DND-41 (cell line): ENCODE measurements at places on chromosomes 13 and 19.

DNA sequence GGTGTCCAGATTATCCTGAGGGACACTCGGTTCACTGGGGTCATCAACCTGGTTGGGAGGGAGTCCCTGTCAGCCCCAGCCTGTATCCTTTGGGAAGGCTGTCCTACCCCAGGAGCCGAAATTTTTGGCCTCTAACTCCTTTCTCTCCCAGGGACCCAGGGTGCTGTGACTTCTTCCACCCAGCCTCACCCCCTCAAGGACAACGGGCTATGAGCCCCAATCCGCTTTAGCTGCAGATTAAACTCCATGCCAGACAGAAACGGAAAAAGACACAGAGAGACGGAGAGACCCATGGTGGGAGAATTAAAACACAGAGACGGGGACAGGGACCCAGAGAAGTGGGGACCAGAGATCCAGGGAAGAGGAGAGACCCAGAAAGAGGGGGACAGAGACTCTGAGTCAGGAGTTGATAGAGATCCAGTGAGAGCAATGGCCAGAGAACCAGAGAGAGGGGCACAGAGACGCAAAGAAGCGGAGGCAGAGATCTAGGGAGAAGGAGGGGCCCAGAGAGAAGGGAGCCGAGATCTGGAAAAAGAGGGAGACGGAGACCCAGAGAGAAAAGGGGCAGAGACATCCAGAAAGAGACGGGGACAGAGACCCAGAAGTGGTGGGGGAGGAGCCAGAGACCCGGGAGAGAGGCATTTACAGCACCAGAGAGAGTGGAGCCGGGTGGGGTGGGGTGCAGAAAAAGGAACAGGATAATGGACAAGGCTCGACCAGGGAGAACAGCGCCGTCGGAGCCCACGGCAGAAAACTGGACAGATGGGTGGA lies 703 bp downstream of the SLC17A7 start:
- H3K27me3 ChIP-seq, result peaks cover 25% of the 10 kb centered on the region
- H3K36me3 ChIP-seq, result no peaks in the 10 kb centered on the region
- no peak overlapping the region for H3K27ac ChIP-seq
- DNase-seq, result no peak

- H3K4me1 ChIP-seq, result no peaks in the 10 kb centered on the region
- no peak overlapping the region for H3K27ac ChIP-seq
- H3K27me3 ChIP-seq, result no peaks in the 10 kb centered on the region
Observed at GRCh38 chr19:18933297-18933696, 7.7 kb downstream of the HOMER3 start.

DNA sequence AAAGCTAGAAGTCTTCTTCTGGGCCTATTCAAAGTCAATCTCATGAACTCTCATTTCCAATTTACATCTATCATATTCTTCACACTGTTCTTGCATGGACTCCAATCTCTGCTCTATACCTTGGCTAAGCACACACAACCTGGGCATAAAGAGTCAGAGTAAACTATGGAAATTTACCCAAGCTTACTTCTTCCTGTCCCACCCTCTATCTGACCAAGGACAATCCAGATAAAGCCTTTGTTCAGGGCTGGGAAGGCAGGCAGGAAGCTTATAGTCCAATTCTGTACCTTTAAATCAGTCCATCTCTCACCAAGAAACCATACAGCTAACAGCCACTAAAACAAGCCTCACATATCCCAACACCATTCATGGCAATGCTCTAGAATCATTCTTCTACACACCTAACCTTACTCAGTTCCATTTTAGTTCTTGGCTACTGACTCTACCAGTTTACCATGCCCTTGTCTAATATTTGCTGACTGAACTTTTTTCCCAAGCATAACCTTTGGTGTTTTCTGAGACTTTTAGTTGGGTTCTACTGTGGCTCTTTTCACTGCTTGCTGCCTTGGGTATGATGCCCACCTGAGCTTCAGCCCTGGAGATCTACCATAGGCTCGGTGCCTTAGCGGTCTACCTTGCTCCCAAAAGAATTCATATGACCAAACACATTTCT lies 38.9 kb downstream of the N4BP2L2 start:
- H3K36me3 ChIP-seq, result no peaks in the 10 kb centered on the region
- H3K4me1 ChIP-seq, result no peaks in the 10 kb centered on the region
- no peak overlapping the region for H3K27ac ChIP-seq
- no peak overlapping the region for H3K4me3 ChIP-seq
- DNase-seq, result no peak

GRCh38 chr19:41161903-41162302 lies 31.1 kb upstream of the CYP2S1 start:
- H3K36me3 ChIP-seq, result no peaks in the 10 kb centered on the region
- H3K27ac ChIP-seq, result no peak overlapping the region

DNA sequence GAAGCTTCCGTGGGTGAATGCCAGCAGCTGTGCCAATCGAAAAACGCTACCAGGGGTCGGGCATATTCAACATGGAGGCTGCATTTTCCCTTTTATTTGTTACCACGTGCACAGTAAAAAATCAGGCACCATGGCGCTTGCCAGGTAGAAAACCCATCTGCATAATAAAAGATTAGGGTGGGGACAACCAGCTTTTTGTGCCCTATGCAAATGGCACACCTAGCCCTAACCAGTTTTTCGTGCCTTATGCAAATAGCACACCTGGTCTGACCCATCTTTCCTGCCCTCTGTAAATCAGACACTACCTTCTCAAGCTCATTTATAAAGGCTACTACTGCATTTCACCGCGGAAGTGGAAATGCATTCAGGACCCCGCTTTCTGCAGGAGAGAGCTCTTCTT lies 62.1 kb upstream of the FREM2 start:
- H3K27me3 ChIP-seq, result no peaks in the 10 kb centered on the region
- H3K36me3 ChIP-seq, result no peaks in the 10 kb centered on the region
- no peak overlapping the region for H3K4me3 ChIP-seq
- no peak overlapping the region for H3K27ac ChIP-seq

DNA sequence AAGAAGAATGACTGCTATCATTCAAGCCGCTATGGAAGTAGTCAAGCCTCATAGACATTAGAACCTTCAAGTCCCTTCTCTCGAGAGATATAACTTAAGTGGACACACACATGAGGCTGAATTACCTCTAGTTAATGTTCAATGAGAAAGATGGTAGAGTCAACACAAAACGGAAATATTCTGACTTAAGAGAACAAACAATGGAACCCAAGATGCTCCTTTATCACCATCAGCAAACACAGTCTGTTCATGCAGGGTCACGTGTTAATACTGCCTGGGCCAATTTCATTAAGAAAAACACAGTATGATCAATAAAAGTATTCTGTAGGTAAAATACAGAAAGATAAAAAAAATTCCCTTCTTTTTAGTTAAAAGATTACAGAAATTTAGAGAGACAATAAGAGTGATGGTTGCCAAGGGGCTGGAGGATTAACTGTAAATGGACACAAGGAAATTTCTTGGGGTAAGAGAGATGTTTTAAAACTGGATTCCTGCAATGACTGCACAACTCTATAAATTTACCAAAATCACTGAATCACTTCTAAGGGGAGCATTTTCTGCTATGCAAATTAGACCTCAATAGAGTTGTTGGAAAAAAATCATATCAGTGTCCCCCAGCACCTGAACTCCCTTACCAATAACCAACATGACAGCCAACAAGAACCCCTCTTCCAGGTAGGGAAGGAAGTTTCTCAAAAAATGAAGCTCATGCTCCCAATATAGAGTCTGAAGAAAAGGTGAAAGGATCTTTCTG lies 256.6 kb downstream of the ABCC4 start:
- no peak overlapping the region for H3K27ac ChIP-seq
- no peak for DNase-seq
- H3K4me3 ChIP-seq, result no peak overlapping the region
- H3K4me1 ChIP-seq, result peaks cover 1% of the 10 kb centered on the region; the same call in 1 of the 2 replicates
- no peaks in the 10 kb centered on the region for H3K36me3 ChIP-seq

DNA sequence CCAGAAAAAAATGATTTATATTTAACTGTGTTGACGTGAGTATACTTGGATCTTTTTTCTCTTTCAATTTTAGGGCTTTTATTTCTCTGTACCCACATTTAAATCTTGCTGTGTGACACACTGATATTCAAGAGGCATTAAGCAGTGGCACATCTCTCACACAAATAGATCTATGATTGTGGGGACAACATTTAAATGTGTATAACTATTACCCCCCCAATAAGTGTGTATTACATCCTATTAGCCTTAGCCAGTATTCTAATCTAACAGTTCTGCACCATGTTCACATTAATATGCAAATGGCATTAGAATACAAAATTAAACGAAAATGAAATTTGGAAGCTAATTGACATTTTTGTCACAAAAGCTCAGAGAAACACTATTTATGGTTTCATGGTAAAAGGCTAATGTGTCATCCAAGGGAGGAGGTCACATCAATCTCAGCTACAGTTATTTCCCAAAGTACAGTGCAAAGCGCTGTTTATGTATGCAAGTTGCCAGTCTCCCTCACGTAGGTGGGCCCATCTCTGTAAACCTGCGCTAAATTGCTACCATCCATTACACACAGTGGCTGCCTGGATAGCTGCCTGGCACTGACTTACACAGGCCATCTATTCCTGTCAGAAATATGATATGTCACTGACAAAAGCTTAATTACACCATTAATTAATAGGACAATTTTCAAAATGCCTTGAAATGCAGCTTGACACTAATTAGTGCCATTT lies 984.7 kb upstream of the PCDH9 start:
- H3K27me3 ChIP-seq, result no peaks in the 10 kb centered on the region
- no peaks in the 10 kb centered on the region for H3K36me3 ChIP-seq
- H3K4me1 ChIP-seq, result no peaks in the 10 kb centered on the region

DNA sequence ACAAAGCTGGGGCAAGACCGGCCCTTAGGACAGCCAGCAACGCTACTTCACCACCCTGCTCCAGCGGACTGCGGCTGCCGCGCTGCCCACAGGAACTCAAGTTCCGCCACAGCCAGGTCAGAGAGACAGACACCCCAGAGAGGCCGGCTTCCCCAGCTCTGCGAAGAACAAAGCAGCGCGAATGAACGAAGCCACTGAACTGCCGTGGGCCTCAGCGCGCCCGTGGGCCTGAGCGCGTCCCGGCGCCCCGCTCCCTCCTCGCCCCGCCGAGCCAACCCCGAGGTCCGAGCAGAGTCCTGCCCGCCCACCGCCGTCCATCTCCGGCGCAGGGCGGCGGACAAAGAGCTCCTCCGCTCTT lies 158.4 kb downstream of the RNF17 start:
- DNase-seq, result no peak
- H3K4me3 ChIP-seq, result peak overlapping the region; percentile 89
- peak overlapping the region; percentile 66 for H3K27ac ChIP-seq

DNA sequence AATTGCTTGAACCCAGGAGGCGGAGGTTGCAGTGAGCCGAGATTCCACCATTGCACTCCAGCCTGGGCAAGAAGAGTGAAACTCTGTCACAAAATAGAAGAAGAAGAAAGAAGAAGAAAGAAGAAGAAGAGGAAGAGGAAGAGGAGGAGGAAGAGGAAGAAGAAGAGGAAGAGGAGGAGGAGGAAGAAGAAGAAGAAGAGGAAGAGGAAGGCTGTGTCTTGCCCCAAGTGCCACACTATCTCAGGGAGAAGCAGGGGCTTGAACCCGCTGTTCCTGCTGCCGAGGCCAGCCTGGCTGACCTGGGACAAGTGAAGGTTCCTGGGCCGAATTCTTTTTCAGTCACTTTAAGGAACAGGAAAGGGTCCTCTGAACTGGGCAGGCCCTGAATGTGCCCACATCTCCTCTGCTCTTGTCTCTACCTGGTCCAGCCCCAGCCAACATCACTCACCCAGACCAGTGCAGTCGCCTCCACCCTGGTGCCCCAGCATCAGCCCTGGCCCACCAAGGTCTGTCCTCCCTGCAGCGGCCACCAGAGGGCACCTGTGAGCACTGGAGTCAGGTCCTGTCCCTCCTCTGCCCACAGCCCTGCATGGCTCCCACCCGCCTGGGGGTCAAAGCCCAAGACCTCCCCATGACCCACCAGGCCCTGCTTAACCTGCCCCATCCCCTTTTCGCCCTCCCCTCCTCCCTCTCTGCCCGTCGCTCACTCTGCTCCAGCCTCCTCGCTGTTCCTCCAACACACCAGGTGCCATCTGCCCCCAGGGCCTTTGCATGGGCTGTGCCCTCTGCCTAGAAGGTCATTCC lies 20.0 kb downstream of the TICAM1 start:
- H3K27me3 ChIP-seq, result no peaks in the 10 kb centered on the region
- H3K27ac ChIP-seq, result no peak overlapping the region
- H3K4me1 ChIP-seq, result peaks cover 12% of the 10 kb centered on the region

- no peaks in the 10 kb centered on the region for H3K4me1 ChIP-seq
- H3K27ac ChIP-seq, result no peak overlapping the region
- no peaks in the 10 kb centered on the region for H3K36me3 ChIP-seq
Observed at GRCh38 chr13:73261739-73262216, 203.0 kb downstream of the KLF5 start.

DNA sequence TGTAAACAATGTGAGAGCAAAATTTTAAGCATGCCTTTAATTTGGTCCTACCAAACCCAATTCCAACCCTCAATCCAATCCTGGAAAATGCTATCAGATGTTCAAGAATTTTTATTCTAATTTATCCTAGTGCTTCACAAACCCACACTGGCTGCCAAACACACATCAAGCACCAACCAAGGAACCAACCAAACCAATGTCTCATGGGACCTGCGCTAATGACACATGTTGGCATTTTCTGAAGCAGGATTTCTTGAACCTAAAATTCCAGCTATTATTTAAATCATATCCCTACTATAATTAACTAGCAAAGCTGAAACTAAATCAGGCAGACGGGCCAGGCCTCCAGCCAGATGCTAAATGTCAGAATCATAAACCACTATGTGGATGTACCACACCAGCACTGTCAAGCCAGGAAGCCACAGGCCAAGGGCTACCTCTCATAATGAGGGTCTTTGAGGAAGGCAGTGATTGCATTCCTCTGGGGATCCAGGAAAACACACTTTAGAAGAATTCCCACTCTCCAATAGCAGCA lies 5.8 kb downstream of the LATS2 start:
- no peak for DNase-seq
- H3K4me1 ChIP-seq, result no peaks in the 10 kb centered on the region
- H3K36me3 ChIP-seq, result no peaks in the 10 kb centered on the region

DNA sequence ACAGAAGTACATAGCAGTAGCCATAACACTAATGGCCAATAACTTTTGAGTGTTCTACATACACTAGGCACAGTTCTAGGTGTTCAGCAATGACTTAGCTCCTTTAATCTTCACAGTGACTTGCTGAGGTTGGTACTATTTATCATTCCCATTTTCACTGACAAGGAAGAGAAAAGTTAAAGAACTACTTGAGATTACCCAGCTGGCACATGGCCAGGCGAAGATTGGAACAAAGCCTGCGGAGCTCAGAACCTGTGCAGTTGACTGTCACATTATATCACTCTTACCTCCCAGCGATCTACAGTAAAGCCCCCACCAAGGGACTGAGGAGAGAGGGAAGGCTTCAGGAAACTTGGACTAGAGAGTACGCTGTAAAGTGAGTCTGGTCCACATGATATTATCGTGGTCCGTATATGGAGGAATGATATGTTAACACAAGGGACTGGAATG lies 42.4 kb upstream of the WDFY2 start:
- no peak for DNase-seq
- H3K27ac ChIP-seq, result no peak overlapping the region
- no peak overlapping the region for H3K4me3 ChIP-seq
- H3K4me1 ChIP-seq, result no peaks in the 10 kb centered on the region
- no peaks in the 10 kb centered on the region for H3K36me3 ChIP-seq

- no peaks in the 10 kb centered on the region for H3K27me3 ChIP-seq
- peak overlapping the region; percentile 57 for H3K27ac ChIP-seq
- DNase-seq, result peak; percentile 76
- H3K4me1 ChIP-seq, result peaks cover 15% of the 10 kb centered on the region
Observed at GRCh38 chr13:51523082-51523518, 61.2 kb upstream of the WDFY2 start.
